ENCODE measurements at places on chromosomes 4 and X.

DNA sequence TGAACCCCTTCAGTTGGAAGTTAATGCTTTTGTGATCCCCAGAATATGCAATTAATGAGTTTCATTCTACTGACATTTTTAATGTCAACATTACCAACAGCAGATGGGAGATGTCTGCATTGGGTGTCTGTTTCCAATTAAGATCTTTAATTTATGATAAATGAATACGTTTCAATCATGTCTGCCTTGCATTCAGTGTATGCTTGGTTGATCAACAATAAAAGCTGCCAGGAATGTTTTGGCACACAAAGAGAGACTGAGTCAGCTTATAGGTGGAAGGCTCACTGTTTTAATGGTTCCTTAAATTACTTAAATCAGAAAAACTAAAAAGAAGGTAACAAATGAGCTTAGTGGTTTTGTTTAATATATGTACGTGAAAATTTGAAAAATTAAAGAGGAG, 359.9 kb upstream of the CNKSR2 start:
- DNase-seq: no peak

- no peak for DNase-seq
Observed at GRCh38 chrX:132737743-132738142, 220.7 kb downstream of the HS6ST2 start.

DNA sequence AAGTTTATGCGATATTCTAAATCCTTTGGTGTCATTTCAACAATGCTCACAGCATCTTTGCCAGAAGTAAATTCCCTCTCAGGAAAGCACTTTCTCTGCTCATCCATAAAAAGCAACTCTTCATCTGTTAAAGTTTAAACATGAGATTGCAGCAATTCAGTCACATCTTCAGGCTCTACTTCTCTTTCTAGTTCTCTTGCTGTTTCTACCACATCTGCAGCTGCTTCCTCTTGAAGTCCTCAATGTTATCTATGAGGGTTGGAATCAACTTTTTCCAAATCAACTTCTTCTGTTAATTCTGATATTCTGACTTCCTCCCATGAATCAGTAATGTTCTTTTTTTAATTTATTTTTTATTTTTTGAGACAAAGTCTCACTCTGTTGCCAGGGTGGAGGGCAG, 100.9 kb downstream of the LCORL start:
- DNase-seq: no peak

DNA sequence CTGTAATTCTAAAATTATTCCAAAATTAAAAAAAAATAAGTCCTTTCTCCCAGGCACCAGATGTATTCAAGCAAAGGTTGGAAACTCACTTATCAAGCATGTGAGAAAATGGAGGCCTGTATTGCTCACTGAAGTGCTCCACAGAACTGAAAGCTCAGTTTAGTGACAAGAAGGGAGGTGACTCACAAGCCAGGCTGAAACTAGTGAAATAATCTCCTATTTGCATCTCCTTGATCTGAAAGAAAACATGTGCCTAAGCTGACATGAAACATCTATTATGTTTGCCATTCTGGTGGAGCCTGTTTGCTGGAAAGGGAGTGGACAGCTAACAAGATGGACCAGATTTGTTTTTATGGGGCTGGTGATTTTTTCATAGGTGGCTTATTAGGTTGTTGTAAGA, 54.0 kb upstream of the AMELX start:
- DNase-seq: peak; percentile 45

- no peak for DNase-seq
Observed at GRCh38 chrX:87236830-87237440, 280.7 kb upstream of the KLHL4 start.

GRCh38 chr4:10715696-10716095, 31.1 kb upstream of the CLNK start:
- DNase-seq: peak; percentile 32

DNA sequence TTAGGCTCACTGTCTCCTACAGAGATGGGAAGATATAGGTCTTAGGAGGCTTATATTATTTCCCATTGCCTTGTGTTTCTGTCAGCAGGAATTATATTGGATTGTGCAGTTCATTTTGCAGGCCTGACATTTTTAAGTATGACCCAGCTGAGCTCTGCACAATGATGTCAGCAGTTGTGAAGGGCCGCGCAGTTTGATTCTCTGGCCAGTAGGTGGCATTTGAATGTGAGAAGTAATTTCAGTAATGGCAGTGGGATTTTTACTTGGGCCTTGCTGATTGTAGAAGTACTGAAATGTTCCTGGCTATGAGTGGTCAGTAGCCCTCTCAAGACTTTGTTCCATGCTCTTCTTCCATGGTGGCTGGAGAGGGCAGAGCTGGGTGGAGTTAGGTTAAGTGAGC, 247.2 kb upstream of the MTMR8 start:
- no peak for DNase-seq

DNA sequence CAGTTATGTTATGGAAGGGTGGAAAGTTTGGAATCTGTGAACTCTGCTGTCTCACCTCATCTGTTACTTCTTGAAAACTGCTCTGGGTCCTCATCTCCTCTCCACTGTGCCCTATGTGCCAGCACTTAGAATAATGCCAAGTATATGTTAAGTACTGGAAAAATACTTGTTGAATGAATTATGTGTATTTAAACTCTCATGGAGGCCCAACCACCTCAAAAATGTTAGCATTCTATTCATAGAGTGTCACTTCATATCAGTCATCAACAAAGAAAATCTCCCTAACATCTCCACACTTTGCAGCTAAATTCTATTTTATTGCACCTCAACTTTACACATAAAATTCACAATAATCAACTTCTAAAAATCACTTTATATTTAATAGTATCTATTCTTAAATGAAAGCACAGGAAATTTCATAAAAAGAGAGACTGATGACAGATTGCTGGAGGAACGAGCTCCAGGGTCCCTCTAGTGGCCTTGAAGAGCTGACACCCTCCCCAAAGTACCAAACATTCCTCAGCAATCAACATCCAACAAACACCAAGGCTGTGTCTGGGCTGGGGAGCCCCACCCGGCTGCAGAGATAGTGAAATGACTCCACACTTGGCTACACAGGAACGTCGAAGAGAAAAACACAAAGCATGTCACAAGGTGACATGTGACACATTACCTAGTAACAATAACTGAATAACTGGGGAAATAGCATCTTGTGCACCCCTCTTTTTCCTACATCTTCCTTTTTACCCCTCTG, 45.8 kb downstream of the SLC39A8 start:
- DNase-seq: peak; percentile 78

GRCh38 chr4:61841714-61842113, 641.6 kb downstream of the ADGRL3 start:
- no peak for DNase-seq

GRCh38 chr4:152257601-152258066, 278.3 kb downstream of the FBXW7 start:
- DNase-seq: peak; percentile 19

DNA sequence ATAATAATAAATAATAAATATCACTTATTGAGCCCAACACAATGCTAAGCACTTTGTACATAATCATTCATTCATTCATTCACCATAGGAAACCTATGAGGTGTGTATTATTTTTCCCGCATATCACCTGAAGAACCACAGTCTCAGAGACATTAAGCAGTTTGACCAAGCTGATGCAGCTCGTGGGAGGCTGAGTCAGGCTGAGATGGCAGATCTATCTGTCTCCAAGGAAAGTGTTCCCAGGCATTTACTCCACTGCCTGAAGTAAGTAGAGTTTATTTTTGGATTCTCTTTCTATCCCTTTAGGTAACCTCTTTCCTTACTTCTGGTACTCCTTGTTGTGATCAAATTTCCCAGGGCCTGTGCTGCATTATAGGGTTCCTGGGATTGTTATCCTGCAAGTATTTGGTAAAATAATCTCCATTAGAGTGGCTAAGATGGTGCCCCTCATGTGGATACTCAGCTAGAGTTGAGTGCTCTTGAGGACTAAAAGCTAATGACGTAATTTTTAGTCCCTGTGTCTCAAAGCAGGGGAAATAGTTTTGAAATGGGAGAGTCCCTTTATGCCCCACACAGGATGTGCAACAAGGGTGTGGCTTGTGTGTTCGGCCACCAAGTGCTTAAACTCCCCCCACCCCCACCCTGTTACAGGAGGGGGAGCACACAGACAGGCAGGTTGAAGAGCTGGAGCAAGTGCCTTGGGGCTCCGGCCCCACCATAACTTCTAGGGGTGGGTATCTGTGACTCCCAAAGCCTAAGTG, 467.0 kb downstream of the STIM2 start:
- no peak for DNase-seq

DNA sequence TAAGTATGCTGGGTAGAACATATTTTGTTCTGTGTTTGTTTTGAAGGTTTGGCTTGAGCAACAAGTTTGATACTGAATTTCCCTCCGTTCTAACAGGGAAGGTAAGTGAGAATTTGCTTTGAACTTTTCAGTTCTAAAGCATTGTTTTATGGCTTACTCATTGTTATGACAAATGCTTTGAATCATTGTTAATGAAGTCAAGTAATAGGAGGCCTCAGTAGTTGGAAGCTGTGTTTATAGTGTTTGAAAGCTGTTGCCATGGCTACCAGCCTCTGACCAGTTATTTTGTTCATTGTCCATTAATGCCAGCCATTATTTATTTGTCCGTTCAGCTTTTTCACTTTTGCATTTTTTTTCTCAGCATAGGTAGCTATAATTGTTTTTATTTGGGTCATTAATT, 14.4 kb downstream of the CHIC1 start:
- DNase-seq: peak; percentile 78

DNA sequence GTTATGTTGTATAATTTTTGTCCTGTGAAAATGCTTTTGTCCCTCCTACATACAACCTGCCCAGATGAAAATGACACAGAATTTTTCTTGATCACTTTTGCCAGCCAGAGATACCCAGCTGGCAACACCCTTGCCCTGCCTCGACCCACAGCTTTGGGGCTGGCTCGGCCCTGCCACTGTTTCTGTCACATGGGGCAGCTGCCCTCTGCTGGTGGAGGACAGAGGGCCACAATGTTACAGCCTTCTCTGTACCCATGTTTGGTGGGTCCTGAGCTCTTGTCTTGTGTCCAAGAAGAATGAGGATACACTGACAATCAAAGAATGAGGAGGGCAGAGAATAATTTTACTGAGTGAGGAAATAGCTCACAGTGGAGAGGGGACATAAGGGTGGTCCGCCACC, 31.1 kb downstream of the BMP15 start:
- DNase-seq: peak; percentile 0

GRCh38 chrX:22666441-22666840, 333.3 kb upstream of the DDX53 start:
- peak; percentile 68 for DNase-seq

DNA sequence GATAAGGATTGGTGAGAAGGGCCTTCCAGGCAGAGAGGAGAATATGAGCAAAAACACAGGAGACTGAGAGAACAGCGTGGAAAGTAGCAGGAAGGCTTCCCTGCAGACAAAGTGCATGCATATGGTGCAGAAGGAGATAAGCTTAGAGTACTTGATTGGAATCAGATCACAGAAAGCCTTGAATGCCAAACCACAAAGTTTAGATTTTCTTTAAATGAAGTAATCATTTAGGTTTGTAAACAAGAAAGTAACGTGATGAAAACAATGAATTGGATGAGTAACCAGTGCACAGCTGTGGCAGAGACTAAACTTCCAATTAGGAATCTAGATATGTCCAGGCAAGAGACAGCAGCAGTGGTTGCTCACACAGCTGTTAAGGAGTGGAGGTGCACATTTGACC, 83.8 kb upstream of the C1QTNF7 start:
- peak; percentile 78 for DNase-seq

- DNase-seq: no peak
Observed at GRCh38 chrX:57211906-57212305, 74.6 kb upstream of the FAAH2 start.

DNA sequence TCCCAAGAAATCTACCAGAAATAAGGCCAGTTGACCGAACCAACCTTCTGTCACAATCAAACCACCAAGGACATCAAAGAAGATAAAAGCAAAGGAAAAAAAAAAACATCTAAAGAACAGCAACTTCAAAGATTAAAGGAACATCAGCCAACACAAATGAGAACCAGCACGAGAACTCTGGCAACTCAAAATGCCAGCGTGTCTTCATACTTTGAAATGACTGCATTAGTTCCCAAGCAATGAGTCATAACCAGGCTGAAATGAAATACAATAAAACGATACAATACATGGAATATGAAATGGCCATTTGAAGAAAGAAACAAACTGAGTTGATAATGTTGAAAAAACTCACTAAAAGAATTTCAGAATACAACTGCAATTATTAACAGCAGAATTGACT, 611.6 kb upstream of the GRIA3 start:
- DNase-seq: no peak

- no peak for DNase-seq
Observed at GRCh38 chrX:126342859-126343258, 176.8 kb upstream of the DCAF12L2 start.

DNA sequence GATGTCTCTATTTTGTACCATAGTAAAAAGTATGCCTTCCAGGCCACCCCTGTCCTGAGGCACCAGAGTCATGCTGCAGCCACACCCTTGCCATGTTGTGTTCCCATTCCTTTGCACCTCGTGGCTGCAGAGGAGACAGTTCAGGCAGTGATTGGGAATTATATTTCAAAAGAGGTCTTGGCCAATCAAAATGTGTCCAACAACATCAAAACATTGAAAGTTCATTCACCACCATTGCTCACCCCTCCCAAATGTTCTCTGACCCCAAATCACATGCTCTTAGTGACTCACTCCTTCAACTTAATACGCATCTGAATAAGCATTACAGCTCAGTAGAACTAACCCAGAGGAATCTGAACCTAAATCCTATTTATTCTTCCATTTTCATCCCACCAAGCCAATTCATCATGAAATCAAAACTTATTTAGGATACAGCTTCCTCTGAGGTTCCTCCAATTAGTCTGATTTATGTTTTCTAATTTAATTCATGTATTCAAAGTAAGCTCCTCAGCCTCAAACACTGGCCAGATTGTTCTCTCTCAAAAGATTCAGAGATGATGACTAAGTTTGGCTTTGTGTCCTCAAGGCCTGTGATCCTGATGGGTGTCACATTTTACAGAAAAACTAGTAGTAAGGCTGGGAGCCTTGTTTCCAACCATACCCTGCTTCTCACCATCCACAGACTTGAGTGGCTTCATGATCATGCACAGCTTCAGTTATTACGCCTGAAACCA, 323.2 kb upstream of the INTU start:
- DNase-seq: peak; percentile 60

GRCh38 chr4:121998024-121998423, 46.2 kb upstream of the TRPC3 start:
- DNase-seq: peak; percentile 10

- DNase-seq: no peak
Observed at GRCh38 chrX:32520789-32521188, 690.6 kb downstream of the DMD start.

All from choroid plexus epithelial cell (primary cell).